ENCODE measurements at places on chromosomes 1 and 21.

GRCh38 chr1:37931102-37931360 is 15.8 kb downstream of the INPP5B start:
- no peak for DNase-seq

DNA sequence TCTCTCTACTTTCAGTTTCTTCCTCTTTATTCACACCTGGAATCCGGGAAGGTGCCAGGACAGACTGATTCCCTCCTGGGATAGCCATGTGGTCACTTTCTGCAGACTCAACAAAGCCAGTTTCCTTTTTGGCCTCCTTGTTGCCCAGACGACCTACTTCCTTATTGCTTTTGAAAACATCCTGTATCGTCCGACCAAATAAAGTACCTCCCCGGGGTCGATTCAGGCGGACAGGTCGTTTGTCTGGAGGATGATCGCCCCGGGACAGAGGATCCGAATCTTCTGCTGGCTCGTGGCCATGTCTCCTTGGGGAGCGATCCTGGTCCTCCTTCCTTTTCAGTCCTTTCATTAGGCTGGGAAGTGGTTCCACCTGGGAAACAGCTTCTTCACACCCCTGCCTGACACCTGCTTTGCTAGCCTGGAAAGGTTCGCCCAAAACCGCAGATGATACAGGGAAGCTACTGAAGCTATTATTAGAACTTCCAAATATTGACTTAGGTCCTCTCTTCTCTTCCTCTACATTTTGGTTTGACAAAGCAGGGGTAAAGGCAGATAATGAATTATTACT is 1.2 kb downstream of the MCM3AP start:
- DNase-seq, result no peak

DNA sequence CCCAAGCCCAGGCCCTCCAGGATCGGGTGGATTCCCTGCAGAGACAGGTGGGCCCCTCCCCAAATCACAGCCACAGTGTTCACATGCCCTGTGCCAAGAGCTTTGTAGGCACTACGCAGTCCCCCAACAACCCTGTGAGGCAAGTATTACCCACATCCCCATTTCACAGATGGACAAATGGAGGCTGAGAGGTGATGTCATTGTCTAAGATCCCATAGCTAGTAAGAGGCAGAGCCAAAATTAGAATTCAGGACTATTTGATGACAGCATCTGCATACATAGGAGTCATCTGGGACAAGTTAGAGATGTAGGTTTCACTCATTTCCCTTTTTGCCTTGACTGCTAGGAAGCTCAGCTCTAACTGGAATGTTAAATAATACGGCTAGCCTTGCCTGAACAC is 12.0 kb downstream of the MFAP2 start:
- no peak for DNase-seq

- DNase-seq, result no peak
Observed at GRCh38 chr1:94433866-94434265, 15.7 kb downstream of the ABCD3 start.

DNA sequence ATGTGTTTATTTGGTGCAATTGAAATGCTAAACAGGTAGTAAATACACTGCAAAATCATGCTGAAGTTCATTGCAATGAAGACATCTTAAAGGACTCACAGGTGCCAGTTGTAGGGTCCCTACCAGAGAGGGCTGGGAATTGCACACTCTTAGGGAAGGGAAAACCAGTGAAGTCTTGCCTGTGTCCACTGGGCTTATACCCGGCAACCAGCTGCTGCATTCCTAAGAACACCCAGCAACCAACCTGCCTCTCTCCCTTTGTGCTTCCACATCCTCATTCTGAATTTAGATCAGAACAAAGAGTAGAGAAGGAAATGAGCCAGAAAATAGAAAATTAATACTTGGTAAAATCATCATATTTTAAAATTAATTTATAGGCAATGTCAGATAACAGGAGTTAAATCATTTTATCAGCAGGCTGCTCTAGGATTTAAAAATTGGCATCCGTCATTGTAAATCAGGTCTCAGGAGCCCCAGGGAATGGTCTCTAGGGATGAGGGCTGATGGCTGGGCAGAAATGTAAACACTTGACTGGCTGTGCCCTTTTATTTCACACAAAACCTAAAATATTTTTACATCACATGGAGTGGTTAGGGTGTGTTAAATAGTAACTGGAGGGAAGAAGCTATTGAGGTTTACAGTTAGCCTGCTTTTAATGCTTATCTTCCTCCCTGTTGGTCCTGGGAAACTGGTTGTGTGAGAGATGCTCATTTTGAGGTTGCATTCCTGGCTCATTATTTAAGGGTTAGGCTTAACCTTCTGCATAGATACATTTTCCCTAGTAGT is 31.3 kb downstream of the PTGFRN start:
- DNase-seq, result peak; percentile 34

- DNase-seq, result peak; percentile 36
Observed at GRCh38 chr1:42756956-42757891, 9.6 kb downstream of the P3H1 start.

- DNase-seq, result no peak
Observed at GRCh38 chr1:36096500-36097432, 8.1 kb downstream of the ADPRS start.

DNA sequence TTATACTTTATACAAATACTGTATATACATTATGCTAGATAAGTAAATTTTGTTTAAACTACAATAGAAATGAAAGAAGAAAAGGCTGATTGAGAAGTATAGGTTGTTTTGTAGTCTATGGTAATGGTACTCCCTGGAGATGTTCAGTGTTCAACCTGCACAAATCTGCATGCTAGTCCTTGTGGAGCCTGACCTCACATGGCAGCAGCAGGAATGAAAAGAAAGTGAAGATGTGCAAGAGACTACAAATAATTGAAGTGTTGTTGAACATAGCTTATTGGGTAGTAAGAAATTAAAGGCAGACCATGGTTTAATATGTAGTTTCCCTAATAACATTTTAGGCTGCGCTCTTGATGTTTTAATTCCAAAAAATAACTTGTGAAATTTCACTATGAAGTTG is 201.2 kb downstream of the TGFB2 start:
- DNase-seq, result no peak

DNA sequence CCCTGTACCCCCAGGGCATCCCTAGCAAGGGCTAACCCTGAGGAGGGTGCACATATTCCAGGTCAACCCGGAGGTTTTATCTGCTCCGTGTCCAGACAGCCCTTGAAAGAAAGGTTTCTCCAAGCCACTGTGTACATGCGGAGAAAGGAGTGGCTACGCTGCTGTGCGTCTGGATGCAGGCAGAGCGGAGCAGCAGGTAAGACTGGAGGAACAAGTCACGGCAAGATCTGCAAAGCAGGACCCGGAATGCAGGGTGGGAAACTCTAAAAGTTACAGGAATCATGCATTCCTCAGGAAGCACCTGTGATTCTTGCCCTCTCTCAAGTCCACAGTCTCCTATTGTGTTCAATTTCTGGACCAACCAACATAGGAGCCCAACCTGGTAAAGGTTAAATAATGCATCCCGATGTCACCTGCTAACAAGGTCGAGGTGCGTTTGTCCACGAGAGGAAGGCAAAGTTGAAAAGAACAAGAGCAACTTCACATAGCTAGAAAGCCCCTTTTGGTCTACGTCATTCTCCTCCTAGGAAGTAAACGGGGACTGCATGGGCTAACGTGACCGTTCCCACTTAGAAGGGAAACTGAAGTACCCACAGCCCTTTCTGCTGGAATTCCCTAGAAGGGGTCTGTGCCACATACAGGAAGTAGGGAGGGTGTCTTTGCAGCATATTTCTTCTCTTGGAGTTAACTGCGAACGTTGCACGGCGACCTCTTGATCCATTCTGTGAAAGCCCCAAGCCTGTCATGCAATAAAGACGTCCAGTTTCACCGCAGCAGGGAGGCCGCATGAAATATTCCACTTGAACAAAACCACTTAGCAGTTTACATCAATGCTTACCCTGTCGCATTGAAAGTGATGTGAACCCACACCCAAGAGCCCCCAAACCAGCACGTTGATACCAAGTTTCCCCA is 5.8 kb downstream of the TIAM1 start:
- DNase-seq, result peak; percentile 75

GRCh38 chr1:175146529-175147213 is 45.9 kb downstream of the KIAA0040 start:
- DNase-seq, result peak; percentile 75

GRCh38 chr1:77556045-77556444 is 126.4 kb downstream of the ZZZ3 start:
- no peak for DNase-seq
